ENCODE measurements at places on chromosomes 12 and 14. TPM values are rescaled to one million over a fixed set of nuclear protein-coding genes. Genes with fewer than 3 reads are reported as not detected.

The PRPH gene
- 0.16 TPM for total RNA-seq

The LRP1-AS gene
- total RNA-seq = not detected

The FAM186B gene
- total RNA-seq = 0.15 TPM

The REC8 gene
- 6.7 TPM for total RNA-seq

The OTUB2 gene
- total RNA-seq = 2.4 TPM

The PPP4R4 gene
- total RNA-seq = 17.3 TPM

The TROAP gene
- total RNA-seq = 6.7 TPM

The SLCO1B3 gene
- not detected for total RNA-seq

The DACT1 gene
- total RNA-seq = under 0.01 TPM

The SOAT2 gene
- total RNA-seq = not detected

The SSTR1 gene
- not detected for total RNA-seq

The KLRD1 gene
- total RNA-seq = not detected

The CLEC6A gene
- not detected for total RNA-seq

The TAS2R9 gene
- not detected for total RNA-seq

The OGFOD2 gene
- 7.0 TPM for total RNA-seq
